ENCODE measurements at places on chromosomes 16 and 17.

- no peak for DNase-seq
Observed at GRCh38 chr16:76574651-76575050, 297.4 kb downstream of the CNTNAP4 start.

GRCh38 chr17:80124351-80124981 is 22.5 kb downstream of the EIF4A3 start:
- DNase-seq: no peak

GRCh38 chr17:75619506-75620431 is 13.5 kb upstream of the SMIM5 start:
- DNase-seq: no peak

GRCh38 chr17:8038954-8039610 is at the start of gene ALOX15B:
Gene ALOX15B (plus strand): TSS chr17:8039059. CDS start chr17:8039156, 97 bp downstream.
- DNase-seq: no peak

GRCh38 chr16:79473456-79473855 is 127.1 kb downstream of the MAF start:
- no peak for DNase-seq

DNA sequence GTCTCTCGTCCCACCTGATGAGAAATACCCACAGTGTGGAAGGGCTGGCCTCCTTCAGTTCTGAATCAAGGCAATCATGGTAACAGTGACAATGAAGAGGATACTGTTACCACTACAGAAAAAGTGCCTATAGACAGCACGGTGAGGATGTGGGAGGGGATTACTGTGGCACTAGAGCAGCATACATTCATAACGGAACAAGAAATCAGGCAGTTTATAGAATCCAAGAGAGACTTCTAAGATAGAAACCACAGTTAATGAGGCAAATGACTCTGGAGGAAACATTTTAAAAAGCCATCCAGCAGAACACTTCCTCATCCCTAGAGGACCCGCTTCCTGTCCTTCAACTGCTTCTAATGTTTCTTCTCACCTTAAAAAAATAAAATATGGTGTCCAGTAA is 2.7 kb downstream of the RUSF1 start:
- no peak for DNase-seq

- DNase-seq: no peak
Observed at GRCh38 chr17:46154151-46154816, 38.9 kb downstream of the KANSL1 start.

- DNase-seq: no peak
Observed at GRCh38 chr16:616733-617586, 13.8 kb upstream of the WFIKKN1 start.

DNA sequence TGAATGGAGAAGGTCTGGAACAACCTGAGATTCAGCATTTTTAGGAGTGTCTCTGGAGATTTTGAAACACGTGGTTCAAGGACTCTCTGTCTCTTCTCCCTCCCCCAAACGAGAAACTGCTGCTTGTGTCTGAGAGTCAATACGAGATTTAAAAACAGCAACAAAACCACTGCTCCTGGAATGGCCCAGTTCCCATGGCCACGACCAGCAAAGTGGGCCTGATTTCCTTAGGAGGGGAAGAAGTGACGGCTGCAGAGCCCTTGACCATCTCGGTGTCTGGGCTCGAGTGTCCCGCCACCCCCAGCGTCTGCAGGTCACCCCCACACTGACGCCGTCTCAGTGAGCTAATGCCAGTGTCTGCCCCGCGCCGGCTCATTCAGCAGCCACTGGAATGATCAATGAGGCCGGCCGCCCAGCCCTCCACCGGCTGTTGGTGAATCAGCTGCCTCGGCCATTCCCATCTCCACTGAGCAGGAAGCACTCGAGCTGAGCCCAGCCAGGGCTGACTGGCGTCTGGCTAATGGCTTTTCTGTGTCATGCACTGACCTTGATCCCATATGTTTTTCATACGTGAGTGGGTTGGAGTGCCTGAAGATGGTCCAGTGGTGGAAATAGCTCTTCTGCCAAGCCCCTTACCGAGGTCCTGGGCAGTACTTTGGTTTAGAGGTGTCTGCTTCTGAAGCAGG is 151.8 kb downstream of the PITPNC1 start:
- DNase-seq: peak; percentile 49

DNA sequence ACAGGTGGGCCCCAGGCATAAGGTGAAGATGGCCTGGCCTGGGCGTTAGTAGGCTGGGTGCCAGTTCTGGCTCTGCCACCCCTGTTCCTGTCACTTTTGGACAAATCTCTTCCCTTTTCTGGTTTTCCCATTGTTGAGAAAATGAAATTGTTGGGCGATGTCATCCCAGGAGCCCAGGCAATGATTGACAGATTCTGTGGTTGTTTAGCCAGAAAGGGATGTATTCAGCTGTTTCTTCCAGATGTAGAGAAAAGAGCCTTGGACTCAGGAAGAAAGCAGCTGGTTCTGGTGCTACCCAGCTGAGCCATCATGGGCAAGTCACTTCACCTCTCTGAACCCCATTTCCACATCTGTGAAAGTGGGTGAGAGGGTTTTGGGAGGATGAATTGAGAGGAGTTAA is 60.1 kb upstream of the MRTFB start:
- DNase-seq: no peak

GRCh38 chr17:67718325-67718941 is 697 bp downstream of the NOL11 start:
- peak; percentile 24 for DNase-seq

- DNase-seq: no peak
Observed at GRCh38 chr17:79114458-79115301, 40.1 kb downstream of the ENGASE start.

DNA sequence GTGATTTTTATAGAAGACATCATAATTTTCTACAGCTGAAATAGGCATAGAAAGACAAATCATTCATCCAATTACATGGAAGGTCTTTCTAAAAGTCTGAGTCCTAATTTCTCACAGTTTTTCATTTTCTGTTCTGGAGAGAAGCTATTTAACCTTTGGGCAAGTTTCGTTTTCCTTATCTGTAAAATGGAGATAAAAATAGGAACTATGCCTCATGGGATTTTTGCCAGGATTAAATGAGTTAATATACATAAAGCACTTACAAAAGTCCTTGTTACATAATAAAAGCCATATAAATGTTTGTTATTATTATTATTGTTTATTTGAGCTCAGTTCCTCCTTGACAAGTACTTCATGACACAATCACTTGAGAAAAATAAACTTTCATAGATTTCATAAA is 121.4 kb downstream of the SKAP1 start:
- DNase-seq: no peak

DNA sequence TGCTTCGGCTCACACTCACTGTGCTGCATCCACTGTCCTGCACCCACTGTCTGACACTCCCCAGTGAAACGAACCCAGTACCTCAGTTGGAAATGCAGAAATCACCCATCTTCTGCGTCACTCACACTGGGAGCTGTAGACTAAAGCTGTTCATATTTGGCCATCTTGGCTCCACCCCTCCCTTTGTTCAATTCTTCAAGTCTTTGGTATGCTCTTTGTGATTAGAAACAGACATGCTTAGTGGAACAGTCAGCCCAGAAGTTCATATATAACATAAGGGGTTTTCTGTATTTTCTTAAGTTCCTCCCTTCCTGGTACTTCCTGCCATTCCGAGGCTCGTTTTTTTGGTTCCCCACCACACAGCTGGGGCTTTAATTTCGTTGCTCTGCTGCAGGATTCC is 398.5 kb upstream of the DYNLRB2 start:
- no peak for DNase-seq

- DNase-seq: no peak
Observed at GRCh38 chr16:27025581-27025980, 41.1 kb upstream of the C16orf82 start.

GRCh38 chr17:32223703-32224102 is 41.9 kb upstream of the RHBDL3 start:
- DNase-seq: no peak

GRCh38 chr17:67862614-67863217 is 37.4 kb downstream of the BPTF start:
- DNase-seq: no peak

DNA sequence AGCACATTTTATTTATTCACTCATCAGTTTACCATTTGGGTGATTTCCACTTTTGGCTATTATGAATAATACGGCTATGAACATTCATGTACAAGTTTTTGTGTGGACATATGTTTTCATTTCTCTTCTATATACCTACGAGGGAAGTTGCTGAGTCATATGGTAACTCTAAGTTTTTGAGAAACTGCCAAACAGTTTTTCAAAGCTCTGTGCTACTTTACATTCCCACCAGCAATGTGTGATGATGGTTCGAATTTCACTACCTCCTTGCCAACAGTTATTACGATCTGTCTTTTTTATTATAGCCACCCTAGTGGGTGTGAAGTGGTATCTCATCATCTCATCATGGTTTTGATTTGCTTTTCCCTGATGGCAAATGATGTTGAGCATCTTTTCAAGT is 63.7 kb upstream of the MRTFB start:
- DNase-seq: no peak

DNA sequence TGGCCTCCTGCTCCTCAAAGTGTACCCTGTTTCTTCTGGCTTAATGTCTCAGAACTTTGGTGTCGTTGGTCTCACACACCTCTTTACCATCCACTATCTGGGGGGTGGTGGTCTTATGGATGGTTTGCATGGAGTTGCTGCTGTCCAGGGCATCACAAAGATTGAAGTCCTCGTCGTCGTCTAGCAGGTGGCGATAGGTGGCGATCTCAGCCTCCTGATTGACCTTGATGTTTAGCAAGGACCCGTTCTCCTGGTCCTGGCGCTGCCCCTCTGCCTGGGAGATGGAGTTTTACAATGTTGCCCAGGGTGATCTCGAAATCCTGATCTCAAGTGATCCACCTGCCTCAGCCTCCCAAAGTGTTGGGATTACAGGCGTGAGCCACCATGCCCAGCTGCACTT is 31.1 kb upstream of the HELZ start:
- DNase-seq: no peak

DNA sequence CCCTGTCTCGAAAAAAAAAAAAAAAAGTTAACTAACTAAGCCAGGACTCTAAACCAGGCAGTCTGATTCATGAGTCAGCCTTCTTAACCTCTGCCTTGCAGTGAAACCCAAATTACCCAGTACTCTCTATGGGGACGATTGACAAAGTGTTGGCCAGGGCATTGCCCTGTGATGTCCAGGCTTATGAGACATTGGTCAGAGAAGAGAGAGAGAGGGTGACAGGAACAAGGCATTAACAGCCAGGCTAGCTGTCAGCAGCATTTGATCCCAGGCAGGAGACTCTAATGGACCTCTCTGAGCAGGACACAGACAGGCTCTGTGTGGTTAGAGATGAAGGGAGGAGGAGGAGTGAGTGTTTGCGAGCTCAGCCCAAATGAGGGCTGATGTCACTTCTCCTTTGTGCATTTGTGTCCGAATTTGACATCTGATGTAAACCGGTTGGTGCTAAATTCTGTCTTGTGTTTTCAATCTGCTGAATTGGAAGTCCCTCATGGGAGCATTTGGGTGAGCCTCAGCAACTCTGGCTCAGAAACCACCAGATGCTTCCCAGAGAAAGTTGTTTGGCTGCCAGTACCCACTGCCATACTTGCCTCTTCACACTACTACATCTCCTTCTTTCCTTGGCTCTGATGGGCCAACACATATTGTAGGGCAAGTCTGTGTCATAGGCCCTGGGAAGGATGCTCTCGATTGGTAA is 4.3 kb upstream of the MYL4 start:
- peak; percentile 6 for DNase-seq

- DNase-seq: no peak
Observed at GRCh38 chr16:51150165-51150887, 744 bp downstream of the SALL1 start.

DNA sequence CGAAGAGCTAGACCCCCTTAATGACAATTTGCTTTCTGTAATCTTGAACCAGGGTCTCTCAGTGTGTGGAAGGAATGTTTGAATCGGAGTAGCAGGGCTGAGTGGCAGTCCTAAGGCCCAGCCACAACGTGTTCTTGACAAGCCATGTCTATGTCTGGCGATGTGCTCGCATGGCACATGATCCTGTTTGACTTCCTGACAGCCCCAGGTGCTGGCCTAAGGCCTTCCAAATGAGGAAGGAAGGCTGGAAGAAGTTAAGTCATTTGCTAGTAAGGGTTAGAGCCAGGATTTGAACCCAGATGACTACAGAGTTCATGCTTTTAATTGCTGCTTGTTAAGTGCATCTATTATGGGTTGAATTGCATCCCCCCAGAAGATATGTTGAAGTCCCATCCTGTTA is 486.7 kb downstream of the MAF start:
- no peak for DNase-seq

DNA sequence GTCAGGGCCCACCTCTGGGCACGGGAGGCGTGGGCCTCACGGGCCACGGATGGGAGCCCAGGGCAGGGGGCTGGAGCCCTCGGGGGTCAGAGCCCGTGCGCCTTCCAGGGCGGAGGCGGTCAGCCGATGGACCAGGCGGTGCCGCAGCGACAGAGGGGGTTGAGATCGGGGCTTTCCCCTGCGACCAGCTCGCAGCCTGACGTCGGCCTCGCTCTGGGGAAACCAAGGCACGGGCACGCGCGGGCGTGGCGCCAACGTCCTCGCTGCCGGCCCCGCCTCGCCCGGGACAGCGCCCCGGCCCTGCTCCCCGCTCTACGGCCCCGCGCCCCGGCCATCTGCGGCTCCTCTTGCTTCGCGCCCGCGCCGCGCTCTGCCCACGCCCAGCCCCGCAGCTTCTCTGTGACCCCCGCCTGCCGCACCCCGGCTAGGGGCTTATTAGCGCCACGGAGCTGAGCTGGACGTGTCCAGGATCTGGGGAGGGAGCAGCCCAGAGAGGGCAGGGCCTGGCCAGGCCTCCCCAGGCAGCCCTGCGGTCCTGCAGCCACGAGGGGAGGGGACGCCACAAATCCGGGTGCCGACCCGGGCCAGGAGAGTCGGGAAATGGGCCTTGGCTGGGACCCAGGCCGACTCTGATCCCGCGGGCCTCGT is 13.5 kb downstream of the ACTG1 start:
- DNase-seq: no peak

GRCh38 chr17:74883241-74883745 is 10.1 kb downstream of the FADS6 start:
- no peak for DNase-seq

- DNase-seq: no peak
Observed at GRCh38 chr16:53476867-53477266, 26.1 kb downstream of the AKTIP start.

- no peak for DNase-seq
Observed at GRCh38 chr16:4463522-4464163, 10.8 kb downstream of the NMRAL1 start.

GRCh38 chr17:4811471-4811870 is 4.5 kb downstream of the PLD2 start:
- no peak for DNase-seq

DNA sequence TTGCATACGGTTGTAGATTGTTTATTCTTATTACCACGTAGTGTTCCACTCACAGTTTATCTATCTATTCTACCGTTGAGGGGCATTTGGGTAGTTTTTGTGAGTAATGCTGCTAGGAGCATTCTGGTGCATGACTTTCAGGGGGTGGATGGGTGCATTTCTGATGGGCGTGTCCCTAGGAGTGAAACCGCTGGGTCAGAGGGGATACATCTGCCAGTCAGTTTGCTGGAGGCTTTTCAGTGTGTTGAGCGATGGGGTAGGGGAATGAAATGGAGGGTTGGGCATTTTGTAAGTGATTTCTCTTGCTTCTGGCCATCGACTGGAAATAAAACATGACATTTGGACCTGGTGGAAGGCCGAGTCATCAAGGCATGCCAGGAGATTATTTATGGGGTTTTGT is 17.0 kb upstream of the IRX3 start:
- DNase-seq: no peak

GRCh38 chr17:14144508-14144907 is 75.2 kb downstream of the COX10 start:
- DNase-seq: no peak

Data from foreskin melanocyte (primary cell).